Neuronal stem cell (in vitro differentiated cells): ENCODE measurements at places on chromosomes 6 and 20.
A peak's percentile ranks its signal among the peaks of the same experiment; 100 is the strongest.

DNA sequence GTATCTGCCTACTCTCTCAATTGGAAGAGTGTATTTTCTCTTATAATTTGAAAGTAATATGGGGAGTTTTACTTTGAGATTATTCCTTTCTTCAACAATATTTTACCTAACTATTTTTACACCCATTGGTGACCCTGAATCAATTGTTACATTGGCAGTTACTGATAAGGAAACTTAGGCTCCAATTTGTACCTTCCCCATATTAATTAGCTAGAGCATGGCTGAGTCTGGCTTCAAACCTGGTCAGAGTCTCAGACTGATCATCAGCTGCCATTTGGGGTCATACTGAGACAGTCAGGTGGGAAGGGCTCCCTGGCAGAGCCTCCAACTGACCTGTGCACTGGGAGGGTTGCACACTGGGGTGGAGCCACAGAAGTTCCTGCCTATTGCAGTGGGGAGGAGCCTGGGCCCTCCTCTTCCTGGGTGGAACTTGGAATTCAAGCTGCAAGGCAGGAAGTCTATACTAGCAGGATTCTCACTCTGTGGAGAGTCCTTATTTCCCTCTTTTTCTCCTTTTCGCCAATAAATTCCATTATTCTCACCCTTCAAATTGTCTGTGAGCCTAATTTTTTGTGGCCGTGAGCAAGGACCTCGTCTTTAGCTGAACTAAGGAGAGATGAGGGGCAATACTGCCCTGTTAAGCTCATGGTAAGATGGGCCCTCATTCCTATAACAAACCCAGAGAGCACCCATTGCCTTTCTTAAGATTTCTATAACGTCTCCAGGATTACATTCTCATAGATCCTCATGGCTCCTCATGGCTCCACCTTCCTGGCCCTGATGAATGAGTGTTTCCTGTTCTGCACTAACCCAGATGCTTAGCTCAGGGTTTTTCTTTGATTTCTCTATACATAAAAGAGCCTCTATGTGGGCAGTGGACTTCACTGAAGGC, 285.1 kb downstream of the ADGB start:
- no peak overlapping the region for H3K4me3 ChIP-seq
- no peaks in the 10 kb centered on the region for H3K4me1 ChIP-seq
- no peak for DNase-seq
- H3K36me3 ChIP-seq, result no peaks in the 10 kb centered on the region

GRCh38 chr6:11324453-11325015, 92.1 kb upstream of the NEDD9 start:
- H3K36me3 ChIP-seq, result no peaks in the 10 kb centered on the region
- no peak overlapping the region for H3K4me3 ChIP-seq
- no peak for DNase-seq
- H3K4me1 ChIP-seq, result peaks cover 12% of the 10 kb centered on the region
- peaks cover 2% of the 10 kb centered on the region for H3K27me3 ChIP-seq
- H3K27ac ChIP-seq, result no peak overlapping the region

- H3K36me3 ChIP-seq, result no peaks in the 10 kb centered on the region
- peaks cover 10% of the 10 kb centered on the region for H3K4me1 ChIP-seq
Measured at GRCh38 chr6:168163096-168163731, 84.2 kb upstream of the FRMD1 start.

GRCh38 chr6:52403627-52404026, 16.5 kb upstream of the EFHC1 start:
- peaks cover 26% of the 10 kb centered on the region for H3K36me3 ChIP-seq
- DNase-seq, result no peak
- H3K27me3 ChIP-seq, result no peaks in the 10 kb centered on the region
- no peak overlapping the region for H3K27ac ChIP-seq

DNA sequence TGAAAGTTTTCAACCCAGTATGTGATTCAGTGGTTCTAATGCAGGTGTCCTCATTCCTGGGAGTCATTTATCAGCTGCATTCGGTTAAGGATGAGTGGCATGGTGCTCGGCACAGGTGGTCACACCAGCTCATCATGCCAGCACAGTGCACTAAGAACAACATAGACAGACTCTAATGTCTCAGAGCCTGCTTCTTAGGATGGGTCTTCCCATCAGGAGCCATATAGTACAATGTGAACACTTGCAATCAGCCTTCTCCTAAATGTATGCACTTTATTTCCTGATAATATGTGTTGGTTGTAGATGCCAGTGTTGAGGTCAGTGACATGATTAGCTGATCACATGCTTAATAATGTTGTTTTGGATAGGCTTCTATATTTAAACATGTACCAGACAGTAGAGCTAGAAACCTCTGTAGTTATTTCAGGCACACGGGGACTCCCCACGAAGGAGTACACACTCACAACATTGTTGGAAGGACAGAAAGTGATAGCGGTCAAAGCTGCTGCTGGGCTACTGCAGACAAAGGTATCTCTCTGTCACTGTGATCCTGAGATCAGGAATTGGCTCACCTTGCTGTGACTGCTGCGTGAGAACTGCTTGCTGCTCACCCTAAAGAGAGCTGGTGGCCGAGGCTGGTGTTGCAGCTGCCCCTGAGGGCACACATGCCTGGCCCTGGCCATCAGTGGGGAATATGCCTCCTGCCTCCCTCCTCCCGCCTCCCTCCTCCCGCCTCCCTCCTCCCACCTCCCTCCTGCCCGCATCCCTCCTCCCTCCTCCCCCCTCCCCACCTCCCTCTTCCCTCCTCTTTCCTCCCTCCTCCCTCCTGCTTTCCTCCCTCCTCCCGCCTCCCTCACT, 195.4 kb downstream of the SMOC2 start:
- no peaks in the 10 kb centered on the region for H3K36me3 ChIP-seq
- no peaks in the 10 kb centered on the region for H3K27me3 ChIP-seq
- no peak overlapping the region for H3K4me3 ChIP-seq
- no peak overlapping the region for H3K27ac ChIP-seq
- no peak for DNase-seq

GRCh38 chr6:156423075-156423474, 354.1 kb upstream of the ARID1B start:
- no peak overlapping the region for H3K4me3 ChIP-seq
- no peak for DNase-seq
- no peaks in the 10 kb centered on the region for H3K36me3 ChIP-seq
- no peaks in the 10 kb centered on the region for H3K4me1 ChIP-seq

DNA sequence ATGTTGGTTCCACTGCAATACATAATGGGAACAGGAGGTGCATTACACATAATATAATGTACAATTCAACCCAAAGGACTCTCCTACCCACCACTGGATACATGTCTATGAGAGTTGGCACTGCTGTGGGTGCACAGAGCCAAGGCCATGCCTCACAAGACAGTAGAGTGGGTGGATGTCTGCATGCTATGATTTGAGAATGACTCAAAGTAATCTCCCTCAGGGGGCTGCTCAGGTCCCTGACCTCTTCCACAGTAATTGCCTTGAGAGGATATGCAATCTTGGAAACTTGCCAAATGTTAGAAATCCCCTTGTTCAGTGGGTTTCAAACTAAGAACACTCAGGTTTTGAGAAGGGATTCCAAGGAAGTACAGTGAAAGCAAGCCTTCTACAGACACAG, 79.0 kb downstream of the ANKEF1 start:
- H3K27ac ChIP-seq, result no peak overlapping the region
- H3K36me3 ChIP-seq, result no peaks in the 10 kb centered on the region
- DNase-seq, result no peak
- no peak overlapping the region for H3K4me3 ChIP-seq
- no peaks in the 10 kb centered on the region for H3K4me1 ChIP-seq

DNA sequence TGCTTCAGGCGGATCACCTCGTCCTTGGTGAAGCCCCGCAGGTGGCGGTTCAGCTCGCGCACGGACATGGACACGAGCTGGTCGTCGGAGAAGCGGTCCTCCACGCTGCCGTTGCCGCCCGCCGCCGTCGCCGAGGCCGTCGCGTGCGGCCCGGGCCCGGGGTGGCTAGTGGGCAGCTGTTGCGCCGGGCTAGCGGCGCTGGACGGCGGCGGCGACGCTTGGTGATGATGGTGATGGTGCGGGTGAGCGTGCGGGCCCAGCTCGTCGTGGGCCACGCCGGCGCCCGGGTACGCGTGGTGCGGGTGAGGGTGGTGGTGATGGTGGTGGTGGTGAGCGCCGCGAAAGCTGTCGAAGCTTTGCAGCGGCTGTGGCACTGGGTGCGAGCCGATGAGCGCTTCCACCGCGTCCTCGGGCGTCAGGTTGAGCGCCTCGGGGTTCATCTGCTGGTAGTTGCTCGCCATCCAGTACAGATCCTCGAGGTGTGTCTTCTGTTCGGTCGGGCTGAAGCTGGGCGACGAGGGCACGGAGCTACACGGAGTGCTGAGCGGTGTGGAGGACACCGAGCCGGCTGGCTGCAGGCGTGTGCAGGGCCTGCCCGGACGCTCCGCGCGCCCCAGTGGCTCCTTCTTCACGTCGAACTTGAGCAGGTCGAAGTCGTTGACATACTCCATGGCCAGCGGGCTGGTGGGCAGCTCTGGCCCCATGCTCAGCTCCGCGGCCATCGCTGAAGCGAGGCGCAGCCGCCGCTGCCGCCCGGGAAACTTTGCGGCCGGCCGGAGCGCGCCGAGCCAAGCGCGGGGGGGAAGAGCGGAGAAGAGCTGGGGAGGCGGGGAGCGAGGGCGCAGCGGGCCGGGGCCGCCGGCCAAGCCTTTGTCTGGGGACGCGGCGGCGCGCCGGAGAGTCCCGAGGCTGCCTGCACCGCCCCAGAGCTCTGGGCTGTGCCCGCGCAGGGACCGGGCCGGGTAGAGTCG, 622 bp downstream of the MAFB start:
- no peaks in the 10 kb centered on the region for H3K36me3 ChIP-seq
- H3K4me1 ChIP-seq, result peaks cover 6% of the 10 kb centered on the region
- no peak for DNase-seq
- peak overlapping the region; percentile 81 for H3K4me3 ChIP-seq
- H3K27ac ChIP-seq, result no peak overlapping the region

DNA sequence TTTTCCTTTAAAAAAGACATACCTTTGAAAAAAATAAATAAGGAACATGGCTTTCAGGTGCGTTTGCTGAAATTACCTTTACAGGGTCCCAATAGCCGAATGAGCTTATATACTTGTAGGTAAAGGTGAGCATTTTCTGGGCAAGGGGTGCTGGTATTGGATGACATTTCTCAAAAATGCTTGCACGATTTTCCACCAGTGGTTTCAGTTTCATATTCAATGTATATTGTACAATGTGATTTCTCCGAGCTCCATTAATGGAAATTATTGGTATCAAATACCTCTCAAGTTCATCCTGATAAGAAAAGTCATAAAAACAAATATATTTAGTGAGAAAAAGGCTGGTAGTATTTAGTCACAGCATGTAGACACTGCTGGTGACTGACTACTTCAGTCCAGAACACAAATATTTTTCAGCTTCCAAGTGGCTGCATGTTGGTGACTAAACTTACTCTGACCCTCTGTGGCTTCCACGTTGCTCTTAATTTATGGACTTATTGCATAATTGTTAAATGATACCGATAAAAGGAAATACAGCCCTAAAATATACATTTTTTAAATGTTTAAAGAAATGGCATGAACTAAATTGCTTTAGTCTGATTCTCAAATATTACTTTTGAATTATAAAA, 32.9 kb upstream of the ZBTB24 start:
- no peak overlapping the region for H3K4me3 ChIP-seq
- peaks cover 8% of the 10 kb centered on the region for H3K27me3 ChIP-seq
- H3K4me1 ChIP-seq, result peaks cover 1% of the 10 kb centered on the region
- no peak overlapping the region for H3K27ac ChIP-seq
- no peaks in the 10 kb centered on the region for H3K36me3 ChIP-seq

- no peak overlapping the region for H3K27ac ChIP-seq
- H3K27me3 ChIP-seq, result no peaks in the 10 kb centered on the region
- H3K36me3 ChIP-seq, result no peaks in the 10 kb centered on the region
- H3K4me1 ChIP-seq, result peaks cover 2% of the 10 kb centered on the region
- DNase-seq, result no peak
- no peak overlapping the region for H3K4me3 ChIP-seq
Measured at GRCh38 chr6:156131221-156131903, 645.8 kb upstream of the ARID1B start.

DNA sequence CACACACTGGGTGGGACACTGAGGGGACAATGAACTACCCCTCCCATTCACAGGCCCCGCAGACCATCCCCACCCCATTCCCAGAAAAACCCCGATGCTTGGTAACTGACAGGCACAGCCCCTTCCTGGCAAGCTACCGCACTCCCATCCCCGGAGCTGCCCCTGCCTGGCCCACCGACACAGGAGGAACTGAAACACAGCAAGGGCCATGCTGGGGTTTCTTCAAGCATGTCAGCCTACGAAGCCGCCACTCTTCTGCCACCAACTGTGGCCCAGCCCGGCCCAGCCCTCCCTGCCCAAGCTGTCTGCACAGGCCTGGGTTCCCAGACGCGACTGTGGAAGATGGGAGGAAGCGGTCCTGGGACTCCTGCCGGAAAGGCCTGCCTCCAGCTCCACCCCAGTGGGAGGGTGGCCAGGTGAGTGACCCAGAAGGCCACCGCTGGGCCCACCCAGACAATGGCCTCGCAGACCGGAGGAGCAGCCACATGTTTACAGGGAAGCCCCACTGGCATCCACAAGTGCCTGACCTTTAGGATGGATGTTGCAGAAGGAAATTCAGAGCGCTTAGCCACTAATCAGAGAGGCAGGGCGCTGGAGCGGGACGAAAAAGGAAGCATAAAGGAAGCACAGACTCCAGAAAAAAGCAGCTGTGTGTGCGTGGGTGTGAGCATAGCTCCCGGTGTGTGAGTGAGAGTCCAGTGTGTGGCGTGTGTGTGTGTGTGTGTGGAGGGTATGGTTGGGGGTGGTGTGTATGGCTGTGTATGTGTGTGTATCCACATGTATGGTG, 91.6 kb downstream of the PRND start:
- no peak for DNase-seq
- no peaks in the 10 kb centered on the region for H3K27me3 ChIP-seq
- H3K36me3 ChIP-seq, result peaks cover 84% of the 10 kb centered on the region
- no peak overlapping the region for H3K27ac ChIP-seq
- peaks cover 7% of the 10 kb centered on the region for H3K4me1 ChIP-seq

- peak overlapping the region; percentile 4 for H3K27ac ChIP-seq
- no peak overlapping the region for H3K4me3 ChIP-seq
- no peaks in the 10 kb centered on the region for H3K36me3 ChIP-seq
Measured at GRCh38 chr6:126227833-126228702, 111.8 kb upstream of the CENPW start.

- no peak overlapping the region for H3K4me3 ChIP-seq
- H3K27ac ChIP-seq, result no peak overlapping the region
- H3K27me3 ChIP-seq, result no peaks in the 10 kb centered on the region
Measured at GRCh38 chr6:107627969-107628368, 138.1 kb downstream of the SOBP start.

GRCh38 chr20:47809161-47809960, 24.1 kb upstream of the SULF2 start:
- H3K27me3 ChIP-seq, result peaks cover 24% of the 10 kb centered on the region
- H3K27ac ChIP-seq, result no peak overlapping the region
- H3K36me3 ChIP-seq, result no peaks in the 10 kb centered on the region
- no peak for DNase-seq
- H3K4me1 ChIP-seq, result peaks cover 2% of the 10 kb centered on the region

GRCh38 chr20:45419188-45420091, 3.5 kb downstream of the PIGT start:
- H3K4me1 ChIP-seq, result peaks cover 3% of the 10 kb centered on the region
- no peak overlapping the region for H3K4me3 ChIP-seq
- no peaks in the 10 kb centered on the region for H3K27me3 ChIP-seq
- peaks cover 60% of the 10 kb centered on the region for H3K36me3 ChIP-seq
